ENCODE measurements at places on chromosomes 3 and 15.

GRCh38 chr3:5090197-5090596 is 31.9 kb upstream of the ARL8B start:
- no peak for DNase-seq

GRCh38 chr15:49718846-49719245 is 98.0 kb downstream of the DTWD1 start:
- DNase-seq, result no peak

DNA sequence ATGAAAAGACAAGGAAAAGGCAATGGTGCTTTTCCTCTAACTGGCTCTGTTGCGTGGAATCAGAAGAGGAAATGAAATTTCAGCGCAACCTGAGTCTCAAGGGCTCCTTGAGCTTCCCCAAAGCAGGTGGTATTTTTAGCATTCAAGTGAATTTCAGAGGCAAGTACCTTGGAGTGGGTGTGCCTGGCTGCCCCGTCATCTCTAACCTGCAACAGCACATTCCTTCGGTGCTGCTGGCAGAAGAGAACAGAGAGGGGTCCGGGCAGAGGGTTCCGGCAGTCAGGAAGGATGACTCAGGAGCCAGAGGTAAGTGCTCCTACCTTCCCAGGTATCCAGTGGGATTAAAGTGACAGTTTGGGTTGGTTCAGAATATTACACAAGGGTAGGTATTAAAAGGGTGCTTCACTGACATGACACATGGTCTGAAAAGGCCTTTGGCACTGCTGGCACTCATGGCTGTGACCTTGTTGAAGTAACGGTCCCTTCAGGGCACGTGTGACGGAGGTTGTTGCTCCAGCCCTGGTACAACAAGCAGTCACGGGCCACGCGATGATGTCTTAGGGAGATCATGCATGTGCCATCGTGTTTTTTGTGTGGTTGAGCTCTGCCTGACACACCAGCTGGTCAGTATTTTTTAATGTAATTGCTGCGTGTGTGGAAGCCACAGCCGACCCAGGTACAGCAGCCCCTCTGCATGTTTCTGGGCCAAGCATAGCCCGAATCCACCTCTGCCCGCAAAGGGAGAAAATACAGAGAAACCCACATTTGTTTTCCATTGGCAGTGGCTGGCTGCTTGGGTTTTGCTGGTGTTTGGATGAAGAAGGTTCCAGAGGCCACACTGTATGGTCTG is 75.7 kb downstream of the LRRK1 start:
- peak; percentile 49 for DNase-seq

GRCh38 chr3:172341482-172342059 is 106.7 kb downstream of the GHSR start:
- peak; percentile 71 for DNase-seq

GRCh38 chr3:72427624-72428023 is 420.6 kb downstream of the SHQ1 start:
- no peak for DNase-seq

DNA sequence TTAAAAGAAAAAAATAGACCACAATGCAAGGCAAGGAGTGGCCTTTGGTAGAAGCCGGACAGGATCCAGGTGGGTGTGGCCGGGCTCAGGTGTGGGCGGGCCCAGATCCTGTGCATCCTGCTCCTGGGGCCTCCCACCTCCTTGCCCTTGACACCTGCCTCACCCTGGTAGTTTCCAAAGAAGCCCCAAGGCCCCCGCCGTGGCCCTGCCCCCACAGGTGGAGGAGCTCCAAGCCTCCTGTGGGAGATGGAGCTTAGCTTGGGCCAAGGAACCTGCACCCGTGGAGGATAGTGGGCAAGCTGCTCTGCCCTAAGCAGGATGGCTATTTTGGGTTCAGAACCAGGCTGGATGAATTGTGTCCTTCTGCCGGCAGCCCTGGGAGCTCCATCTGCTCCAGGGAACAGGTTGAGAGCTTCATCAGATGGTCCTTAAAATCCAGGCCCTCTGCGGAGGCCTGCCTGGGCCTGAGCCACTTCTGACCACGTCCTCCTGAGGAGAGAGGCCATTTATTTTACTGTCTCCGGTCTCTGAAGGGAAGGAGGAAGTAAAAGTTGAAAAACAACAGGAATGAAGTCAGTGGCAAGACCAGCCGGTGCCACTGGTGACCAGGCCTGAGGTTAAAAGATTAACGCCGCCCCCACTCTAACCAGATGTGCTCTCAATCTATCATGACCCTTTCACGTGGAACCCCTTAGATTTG is 53.9 kb upstream of the KLF13 start:
- DNase-seq, result no peak

- DNase-seq, result peak; percentile 64
These were observed 5.7 kb upstream of the CNTN6 start for GRCh38 chr3:1087066-1087560.

DNA sequence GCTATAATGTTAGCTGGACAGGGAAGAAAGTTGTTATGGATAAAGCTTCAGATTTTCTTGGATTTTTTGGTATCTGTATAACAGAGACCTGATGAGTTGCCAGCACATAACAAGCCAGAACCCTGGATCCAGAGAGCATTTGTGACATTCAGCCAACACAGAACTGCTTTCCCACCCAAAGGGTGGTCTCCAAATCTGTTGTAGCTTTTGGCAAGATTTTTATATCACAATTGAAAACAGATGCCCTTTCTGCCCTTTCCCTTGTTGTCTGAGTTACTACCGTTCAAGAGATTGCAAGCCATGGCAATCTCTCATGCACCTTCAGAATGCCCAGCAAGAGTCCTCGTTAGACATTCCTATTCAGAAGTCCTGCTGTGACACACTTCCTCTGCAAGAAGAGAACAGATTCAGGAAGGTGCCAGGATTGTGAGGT is 107.6 kb upstream of the FGF7 start:
- no peak for DNase-seq

- no peak for DNase-seq
These were observed 175.3 kb downstream of the UACA start for GRCh38 chr15:70587896-70588567.

DNA sequence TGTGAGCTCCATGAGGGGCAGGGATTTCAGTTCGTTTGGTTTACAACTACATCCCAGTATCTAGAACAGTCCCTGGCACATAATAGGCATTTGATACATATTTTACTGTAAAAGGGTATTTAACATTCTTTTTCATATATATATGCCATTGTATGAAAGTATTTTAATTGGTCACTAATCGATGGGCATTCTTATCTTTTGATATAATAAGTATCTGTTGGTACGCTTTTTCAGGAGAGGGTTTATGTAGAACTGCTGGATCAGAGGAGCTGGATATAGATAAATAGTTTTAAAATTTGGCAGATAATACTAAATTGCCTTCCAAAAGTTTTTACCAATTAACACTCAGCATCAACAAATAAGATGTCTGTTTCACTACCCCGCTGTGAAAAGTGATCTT is 978 bp upstream of the RSL24D1 start:
- DNase-seq, result no peak

- no peak for DNase-seq
These were observed 384.9 kb upstream of the PROK2 start for GRCh38 chr3:72169561-72170472.

- DNase-seq, result no peak
These were observed 185.2 kb upstream of the RGMA start for GRCh38 chr15:93274257-93274656.

- DNase-seq, result no peak
These were observed 65.6 kb downstream of the ITGA11 start for GRCh38 chr15:68366314-68366713.

DNA sequence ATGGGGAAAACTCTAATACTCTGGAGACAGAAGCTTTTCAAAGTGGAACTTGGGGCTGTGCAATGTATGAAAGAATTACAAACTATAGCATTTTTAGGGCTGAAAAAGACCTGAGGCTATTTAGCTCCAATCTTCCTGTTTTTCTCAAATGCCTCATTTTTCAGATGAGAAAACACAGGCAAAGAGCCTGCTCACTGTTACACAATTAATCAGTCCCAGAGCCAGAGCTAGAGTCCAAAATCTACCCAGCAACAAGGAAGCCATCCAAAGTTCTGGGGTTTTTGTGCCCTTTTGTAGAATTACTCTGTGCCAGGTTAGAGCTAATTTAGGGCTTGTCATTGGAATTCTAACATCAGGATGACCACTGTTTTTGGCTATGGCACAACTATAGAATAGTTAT is 45.5 kb downstream of the GPR149 start:
- no peak for DNase-seq

DNA sequence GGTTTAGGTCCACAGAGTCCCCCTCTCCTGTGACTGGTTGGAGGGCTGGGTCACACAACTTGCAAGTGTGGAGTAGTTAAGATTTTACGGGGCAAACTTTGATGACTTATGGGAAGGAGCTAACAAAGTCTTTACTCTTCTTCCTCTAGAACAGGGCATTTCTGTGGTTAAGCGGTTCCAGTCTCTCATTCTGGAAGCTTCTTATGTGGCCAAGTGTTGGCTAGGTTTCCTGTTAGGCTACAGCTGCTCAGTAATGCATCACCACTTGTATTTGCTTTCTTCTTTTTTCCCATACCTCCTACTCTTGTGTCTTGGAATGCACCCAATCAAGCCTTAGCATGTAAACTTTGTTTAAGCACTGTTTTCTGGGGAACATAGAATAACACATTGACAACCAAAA is 100.6 kb upstream of the PLAAT1 start:
- peak; percentile 38 for DNase-seq

- peak; percentile 87 for DNase-seq
These were observed 95.5 kb downstream of the DPH6 start for GRCh38 chr15:35450492-35450891.

DNA sequence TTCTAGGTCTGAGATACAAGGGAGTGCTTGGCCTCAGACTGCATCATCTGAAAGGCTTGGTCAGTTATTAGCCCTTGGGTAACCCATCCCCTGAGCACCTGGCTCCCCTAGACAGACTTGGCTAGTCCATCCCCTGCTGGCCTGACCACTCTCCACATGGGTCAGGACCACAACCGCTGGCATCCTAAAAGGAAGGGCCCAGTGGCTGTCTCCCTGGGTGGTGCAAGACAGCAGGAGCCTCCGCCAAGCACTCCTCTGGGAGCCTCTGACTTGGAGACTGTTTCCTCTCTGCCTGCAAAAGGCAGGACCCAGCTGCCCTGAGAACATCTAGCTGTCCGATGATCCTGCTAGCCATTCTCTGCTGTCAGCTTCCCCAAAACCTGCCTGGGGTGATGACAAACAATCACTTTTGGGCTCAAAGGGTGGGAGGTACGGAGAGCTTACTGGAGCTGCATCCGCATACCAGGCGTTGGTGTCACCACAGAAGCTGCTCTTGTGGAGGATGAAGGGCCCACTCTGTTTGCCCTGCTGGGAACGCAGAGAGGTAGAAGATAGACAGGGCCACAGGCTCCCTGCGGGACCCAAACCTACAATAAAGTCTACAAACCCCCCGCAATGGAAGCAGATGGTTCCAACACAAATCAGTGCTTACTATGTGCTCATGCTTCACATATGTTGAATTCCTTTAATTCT is 108.0 kb upstream of the PRR20G start:
- DNase-seq, result peak; percentile 34

DNA sequence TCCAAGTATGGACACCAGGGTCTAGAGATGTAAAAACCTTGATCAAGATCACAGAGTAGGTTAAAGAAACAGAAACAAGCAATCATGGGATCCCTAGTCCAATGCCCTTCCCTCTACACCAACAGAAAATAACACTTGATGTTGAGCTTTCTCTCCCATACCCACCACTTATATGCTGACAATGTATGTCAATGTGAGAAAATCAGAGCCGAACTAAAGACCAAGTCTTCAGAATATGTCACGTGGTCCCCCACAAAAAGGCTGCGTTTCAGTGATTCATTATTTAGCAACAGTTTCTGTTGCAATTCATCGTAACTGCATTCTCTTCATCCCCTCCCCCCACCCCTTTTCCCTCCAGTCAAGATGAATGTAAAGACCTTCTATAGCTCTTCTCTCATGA is 278.9 kb upstream of the STT3B start:
- DNase-seq, result no peak

DNA sequence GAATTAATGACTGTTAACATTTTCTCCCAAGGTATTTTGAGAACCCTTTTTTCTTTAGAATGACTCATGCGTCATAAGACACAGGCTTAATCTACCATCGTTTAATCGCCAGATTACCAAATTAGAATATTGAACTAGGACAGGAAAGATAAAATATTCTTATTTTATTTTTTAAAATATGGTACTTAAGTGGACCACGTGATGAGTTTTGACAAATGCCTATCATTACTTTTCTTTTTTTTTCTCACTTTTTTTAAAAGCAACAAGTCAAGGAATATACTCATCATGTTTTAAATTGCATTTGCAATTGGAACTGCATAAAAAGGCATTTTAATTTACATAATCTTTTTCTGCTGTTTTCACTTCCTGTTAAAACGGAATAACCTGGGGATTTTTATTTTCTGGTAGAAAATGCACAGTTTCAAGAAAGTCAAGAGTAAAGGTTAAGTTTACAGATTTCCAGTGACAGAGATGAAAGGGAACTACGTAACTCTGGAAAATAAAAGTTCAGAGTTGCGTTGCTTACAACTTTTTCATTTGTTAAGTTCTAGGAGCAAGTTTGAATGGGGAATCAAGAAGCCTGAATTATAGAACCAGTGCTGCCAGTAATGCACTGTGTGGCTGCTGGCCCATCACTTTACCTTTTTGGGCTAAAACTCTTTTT is 23.6 kb downstream of the SIAH2 start:
- DNase-seq, result no peak

DNA sequence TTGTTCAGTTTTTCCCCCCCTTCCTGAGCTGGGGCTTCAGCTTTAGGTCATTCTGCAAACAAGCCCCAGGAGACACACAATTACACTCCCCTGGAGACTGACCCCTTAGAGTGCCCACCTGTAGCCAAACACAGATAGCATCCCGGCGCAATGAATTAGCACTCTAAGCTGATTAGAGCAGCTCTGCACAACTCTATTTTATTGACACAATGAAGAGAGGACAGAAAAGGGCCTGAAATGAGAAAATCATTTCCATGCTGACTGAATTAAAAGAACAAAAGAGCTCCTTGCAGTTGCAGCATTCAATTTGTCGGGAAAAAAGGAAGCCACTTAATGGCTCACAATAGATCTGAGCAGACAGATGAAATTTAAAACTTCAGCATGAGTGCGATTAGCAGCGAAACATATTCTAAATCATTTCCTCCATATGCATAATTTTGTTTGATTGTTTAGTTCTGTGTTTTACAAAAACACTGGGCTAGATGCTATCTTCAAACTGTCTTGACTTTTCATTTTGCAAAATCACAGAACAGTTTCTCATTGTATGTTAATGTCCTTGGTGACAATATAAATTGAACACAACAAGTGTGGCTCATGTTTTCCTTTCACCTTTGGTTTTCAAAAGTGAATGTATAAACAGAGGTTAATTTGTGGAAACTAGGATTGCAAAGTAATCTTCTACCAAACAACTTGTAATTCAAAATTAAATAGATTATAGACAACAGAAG is 308.6 kb downstream of the MECOM start:
- no peak for DNase-seq

DNA sequence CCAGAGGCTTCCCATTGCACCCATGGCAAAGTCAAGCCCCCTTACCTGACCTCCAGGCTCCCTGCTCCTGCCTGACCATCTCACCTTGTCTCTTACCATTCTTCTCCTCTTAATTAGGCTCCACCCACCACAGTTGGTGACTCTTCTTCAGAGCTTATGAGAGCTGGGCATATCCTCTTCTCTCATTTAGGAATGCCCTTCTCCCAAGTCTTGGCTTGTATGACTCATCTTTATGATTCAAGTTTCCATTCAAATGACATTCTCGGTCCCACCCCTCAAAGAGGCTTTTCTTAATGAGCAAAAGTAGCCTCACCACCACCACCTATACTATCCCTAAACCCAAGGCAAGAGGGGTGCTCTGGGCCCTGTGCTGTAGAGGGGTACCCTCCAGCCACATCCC is 55.3 kb upstream of the NUDT16 start:
- DNase-seq, result peak; percentile 79

- no peak for DNase-seq
These were observed 76.0 kb downstream of the SLC12A8 start for GRCh38 chr3:125136515-125136914.
